ENCODE measurements at places on chromosomes 7 and 10.

- DNase-seq: no peak
Measured at GRCh38 chr7:39248041-39248691, 270.5 kb downstream of the POU6F2 start.

- DNase-seq: peak; percentile 63
Measured at GRCh38 chr10:16891375-16892313, 74.4 kb upstream of the RSU1 start.

GRCh38 chr10:93062514-93063143 is 2.0 kb downstream of the CYP26C1 start:
- DNase-seq: no peak

DNA sequence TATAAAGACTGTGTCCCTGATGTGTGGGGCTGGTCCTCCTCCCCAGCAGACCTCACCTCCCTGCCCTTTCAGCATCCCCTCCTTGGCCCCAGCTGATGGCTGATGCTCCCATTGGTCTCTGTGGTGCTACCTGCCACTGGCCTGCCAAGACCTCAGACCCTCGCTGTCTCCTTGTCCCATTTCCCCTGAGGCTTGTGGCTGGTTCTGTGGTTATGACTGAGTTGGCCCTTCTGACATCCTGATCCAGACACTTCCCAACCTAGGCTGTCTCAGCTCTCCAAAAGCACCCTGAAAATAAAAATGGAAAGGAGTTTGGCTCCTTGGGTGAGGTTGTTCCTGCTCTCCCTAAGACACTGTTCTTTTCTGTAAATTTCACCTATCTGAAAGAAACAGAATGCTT is 214.2 kb downstream of the RPS24 start:
- no peak for DNase-seq

GRCh38 chr10:122391875-122392274 is 17.4 kb downstream of the PLEKHA1 start:
- DNase-seq: no peak

- no peak for DNase-seq
Measured at GRCh38 chr7:335358-336148, 45.6 kb downstream of the FOXL3 start.

DNA sequence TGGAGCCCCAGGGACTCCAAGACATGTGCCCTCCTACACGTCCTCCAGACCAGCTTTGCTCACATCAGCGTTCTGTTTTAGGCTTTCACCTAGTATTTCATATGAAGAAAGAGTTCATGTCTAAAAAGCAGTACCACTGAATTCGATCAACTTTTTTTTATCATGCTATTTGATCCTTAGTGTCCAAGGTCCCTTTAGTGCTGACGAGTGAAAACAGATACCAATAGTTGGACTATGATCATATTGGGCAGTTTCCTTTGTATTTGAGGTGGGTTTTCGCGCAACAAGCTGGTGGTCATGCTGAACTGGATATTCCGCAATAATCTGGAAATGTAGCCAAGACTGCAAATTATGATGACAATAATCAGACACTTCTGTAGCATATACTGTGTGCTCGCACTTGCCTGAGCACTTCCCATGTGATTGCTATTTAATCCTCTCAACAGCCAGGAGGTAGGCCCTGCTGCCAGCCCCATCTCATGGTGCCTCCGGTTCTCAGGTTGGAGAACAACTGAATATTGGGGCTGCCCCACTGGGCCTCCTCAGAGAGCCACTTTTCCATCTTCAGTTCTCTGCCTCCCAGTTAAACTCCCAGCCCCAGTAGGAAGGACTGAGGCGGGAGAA is 65.9 kb downstream of the RBM20 start:
- no peak for DNase-seq

DNA sequence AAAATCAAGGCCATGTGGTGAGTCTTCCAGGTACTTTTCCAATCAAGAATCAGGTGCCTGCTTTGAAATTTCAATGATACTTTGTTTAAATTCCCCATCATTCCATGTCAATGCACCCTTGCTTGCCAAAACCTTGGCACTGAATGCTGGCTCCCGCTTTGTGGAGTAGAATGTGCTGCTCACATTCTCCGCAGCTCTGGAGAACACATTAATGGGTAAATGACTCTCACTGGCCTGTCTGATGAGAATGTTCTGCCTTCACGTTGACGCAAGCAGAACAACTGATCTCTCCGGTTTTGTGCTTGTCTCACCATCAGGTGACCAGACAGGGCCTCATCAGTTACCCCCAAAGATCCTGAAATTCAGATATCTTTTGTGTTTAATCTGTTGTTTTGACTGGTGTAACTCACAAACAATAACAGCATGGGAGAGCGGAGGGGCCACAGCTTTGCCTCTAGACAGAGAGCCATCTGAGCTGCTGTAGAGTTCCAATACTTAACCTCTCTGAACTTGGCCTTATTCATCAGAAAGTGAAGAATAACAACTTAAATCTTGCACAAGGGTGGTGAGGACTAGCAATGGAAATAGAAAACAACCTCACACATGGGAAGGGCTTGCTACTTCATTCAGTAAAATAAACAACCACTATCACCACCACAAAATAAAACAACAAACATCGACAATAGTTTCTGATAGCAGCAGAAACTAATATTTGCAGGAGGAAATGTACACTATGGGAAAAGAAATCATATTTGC is 276.9 kb upstream of the IGFBP3 start:
- DNase-seq: no peak

- DNase-seq: no peak
Measured at GRCh38 chr10:34237898-34238455, 577.1 kb downstream of the PARD3 start.

GRCh38 chr10:111986079-111986478 is 197.5 kb downstream of the GPAM start:
- no peak for DNase-seq

- no peak for DNase-seq
Measured at GRCh38 chr10:100645613-100646392, 99.6 kb upstream of the PAX2 start.

DNA sequence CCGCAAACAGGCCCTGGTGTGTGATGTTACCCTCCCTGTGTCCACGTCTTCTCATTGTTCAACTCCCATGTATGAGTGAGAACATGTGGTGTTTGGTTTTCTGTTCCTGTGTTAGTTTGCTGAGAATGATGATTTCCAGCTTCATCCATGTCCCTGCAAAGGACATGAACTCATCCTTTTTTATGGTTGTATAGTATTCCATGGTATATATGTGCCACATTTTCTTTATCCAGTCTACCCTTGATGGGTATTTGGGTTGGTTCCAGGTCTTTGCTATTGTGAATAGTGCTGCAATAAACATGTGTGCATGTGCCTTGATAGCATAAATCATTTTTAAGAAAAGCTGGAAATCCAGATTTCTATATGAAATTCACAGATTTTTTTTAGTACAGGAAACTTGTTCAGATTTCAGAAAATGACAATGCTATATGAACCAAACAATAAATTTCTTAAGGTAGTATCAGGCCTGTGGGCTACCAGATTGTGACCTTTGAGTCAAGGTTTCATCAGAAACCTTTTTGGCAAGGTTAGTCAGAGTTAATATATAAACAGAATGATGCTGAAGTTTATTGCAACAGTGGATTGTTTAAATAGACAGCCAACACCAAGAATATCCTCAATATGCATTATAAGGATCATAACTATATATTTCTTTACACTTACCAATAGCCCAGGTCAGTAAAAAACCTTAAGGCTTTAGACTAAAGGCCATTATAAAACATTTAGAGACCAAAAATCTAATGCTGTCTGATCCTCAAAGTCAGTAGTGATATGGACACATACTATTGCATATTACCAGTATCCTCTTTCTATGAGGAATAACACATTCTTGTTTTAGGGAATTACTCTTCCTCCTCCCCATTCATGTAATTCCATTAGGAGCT is 68.7 kb upstream of the PAPSS2 start:
- DNase-seq: no peak

DNA sequence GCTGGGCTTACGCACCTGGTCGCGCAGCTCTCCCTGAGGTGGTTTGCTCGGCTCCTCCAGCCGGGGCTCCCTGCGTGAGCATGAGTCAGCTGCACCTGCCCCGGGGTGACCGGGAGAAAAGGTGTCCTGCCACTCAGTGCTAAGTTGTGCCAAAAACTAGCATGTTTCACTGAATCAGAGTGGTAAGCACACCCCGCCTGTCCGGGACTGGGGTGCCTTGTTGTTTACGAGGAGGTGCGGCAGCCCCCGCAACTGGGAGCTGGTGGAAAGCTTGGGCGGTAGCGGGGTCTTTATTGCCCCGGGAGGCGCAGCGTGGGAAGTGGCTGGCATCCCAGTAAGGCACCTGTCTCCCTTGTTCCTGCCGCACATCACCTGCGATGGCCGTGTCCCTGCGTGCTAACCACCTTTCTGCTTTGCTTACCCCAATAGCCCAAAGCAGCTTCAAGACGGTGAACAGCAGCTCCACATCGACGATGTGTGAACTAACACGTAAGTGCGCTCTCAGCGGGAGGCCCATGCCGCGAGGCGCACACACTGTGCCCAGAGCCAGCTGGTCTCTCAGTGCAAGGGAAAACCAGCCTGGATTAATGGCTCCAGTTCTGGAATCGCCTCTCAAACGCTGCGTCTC is 506.6 kb upstream of the FOXK1 start:
- no peak for DNase-seq

- no peak for DNase-seq
Measured at GRCh38 chr7:22890773-22891172, 68.1 kb upstream of the TOMM7 start.

- no peak for DNase-seq
Measured at GRCh38 chr10:88388324-88388723, 194.8 kb downstream of the RNLS start.

- DNase-seq: no peak
Measured at GRCh38 chr7:7920481-7920880, 48.1 kb upstream of the GLCCI1 start.

DNA sequence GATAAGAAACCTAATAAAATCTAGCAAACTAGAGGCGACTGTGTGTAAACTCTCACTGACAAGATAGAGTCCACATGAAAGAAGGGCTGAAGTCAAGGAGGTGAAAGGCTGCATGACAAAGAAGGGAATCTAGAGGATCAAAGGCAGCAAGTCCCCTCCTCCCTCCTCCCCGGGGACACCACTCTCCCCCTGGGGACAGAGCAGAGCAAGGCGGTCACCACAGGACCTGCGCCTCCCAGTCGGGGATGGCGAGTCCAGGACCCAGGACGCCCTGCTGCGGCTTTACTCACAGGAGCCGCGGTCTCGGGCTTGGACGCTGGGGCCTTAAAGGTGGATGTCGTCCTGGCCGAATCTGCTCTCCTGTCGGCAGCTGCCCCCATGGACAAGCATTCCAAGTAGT is 22.4 kb downstream of the BRI3 start:
- DNase-seq: no peak

GRCh38 chr7:28766359-28766758 is 191.8 kb downstream of the TRIL start:
- DNase-seq: no peak

DNA sequence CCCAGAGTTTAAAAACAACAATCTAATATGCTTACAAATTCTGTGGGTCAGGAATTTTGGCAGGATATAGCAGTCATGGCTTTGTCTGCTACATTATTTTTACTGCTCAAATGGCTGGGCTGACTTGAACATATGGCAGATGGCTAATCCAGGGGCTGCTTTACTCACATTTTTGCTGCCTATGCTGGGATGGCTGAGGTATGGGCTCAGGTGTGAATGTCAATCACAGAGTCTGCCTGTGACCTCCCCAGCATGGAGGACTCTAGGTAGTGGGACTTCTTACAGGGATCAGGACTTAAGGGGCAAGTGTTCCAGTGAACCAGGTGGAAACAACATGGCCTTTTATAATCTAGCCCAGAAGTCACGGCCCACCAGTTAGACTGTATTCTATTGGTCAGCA is 4.4 kb upstream of the FKBP9 start:
- no peak for DNase-seq

- DNase-seq: no peak
Measured at GRCh38 chr7:88092676-88092999, 127.2 kb downstream of the SRI start.
